ENCODE measurements at places on chromosomes 12 and 14.

DNA sequence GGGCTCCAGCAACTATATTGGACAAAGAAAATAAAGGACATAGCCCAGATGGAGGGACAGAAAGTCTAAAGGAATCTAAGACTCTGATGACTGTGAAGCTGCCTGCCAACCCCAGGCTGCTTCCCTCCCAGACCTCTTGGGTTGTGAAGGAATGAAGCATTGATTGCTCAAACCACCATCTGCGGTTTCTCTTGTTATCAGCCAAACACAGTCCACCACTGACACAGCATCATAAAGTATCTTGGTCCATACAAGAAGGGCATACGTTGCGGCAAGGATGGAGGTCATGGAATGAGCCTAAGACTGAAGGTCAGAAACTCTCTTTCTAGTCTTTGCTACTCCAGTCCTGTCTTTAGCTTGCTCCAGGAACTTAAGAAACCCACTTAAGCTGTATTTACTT, 58.5 kb upstream of the PLXNC1 start:
- no peak for DNase-seq

DNA sequence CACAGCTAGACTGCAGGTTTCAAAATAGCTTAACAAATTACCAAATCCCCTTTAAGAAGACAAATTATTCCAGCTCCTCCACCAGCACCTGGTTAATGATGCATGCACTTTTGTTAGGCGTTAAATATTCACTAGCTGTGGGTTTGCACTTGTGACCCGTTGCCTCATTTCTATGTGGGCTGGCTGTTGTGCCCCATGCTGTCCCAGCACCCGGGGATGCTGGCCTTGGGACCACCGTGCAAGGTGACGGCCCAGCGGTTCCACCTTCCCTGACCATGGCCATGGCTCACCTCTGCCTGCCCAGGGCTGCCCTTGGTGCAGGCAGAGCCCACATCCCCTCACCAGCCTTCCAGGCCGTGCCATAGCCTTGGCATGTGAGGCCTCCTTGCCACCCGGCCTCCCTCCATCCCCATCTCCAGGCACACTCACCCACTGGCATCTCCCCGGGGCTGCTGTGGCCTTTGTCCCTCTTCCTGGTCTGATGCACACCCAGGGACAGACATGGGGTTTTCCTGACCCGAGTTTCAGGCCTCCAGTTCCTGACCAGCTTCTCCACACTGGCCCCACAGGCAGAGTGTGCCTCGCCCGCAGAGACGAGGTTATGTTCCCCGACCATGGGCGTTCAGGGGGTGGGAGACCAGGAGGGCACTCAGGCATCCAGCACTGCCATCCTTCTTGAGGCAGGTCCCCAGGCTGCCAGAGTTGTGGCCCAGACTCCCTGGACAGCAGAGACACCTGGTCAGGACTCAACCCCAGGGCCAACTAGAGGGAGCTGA, 20.3 kb upstream of the C14orf180 start:
- DNase-seq: no peak

GRCh38 chr12:6956021-6956727, 5.0 kb downstream of the PTPN6 start:
- no peak for DNase-seq

DNA sequence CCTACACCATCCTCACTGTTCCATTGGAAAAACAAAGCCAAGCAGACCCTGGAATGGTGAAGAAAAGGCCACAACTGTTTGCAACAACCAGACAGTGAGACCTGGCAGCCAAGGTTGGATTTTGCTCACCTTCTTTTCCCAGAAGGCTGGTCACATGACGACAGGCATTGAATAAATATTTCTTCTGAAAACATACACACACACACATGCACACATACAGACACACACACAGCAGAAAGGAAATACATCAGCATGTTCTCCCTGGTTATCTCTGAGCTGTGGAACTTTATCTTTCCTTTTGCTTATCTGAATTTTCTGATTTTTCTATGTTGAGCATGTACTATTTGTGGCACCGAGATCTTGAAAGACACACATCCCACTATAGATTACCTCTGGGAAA, 38.0 kb upstream of the CCDC60 start:
- no peak for DNase-seq

DNA sequence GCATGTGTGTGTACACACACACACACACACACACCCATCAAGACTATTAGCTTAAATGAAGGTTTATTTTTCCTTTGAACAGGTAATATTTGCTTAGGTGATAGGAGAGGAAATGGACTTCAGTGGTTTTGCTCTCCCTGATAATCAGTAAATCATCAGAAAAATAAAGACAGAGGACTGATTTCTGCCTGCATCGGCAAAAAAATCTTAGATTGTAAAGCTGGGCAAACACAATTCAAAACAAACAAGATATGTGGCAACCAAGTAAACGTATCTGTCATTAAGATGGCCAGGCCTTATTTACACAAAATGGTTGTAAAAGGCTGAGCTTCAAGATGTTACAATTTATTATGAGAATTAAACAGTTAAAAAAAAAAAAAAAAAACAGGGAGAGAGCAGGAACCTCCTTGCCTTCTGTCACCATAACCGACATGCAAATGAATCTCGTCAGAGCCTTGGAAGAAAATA, 31.3 kb downstream of the PRKD1 start:
- DNase-seq: no peak

DNA sequence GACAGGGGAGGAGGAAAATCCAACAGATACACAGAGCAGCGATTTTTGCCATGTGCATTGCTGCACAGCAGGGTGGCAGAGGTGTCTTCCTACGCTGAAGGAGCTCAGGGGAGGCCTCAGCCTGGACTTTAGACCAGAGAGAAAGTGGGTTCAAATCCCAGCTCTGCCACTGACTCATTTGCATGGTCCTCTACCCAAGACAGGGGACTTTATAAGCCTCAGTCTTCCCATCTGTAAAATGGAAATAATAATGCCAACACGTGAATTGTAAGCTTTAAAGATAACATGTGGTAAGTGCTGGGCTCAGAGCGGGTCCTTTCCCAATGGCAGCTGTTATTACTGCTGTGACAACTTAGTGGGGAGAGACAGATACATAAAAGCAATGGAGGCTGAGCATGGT, 62.0 kb downstream of the MAP1LC3B2 start:
- DNase-seq: no peak

DNA sequence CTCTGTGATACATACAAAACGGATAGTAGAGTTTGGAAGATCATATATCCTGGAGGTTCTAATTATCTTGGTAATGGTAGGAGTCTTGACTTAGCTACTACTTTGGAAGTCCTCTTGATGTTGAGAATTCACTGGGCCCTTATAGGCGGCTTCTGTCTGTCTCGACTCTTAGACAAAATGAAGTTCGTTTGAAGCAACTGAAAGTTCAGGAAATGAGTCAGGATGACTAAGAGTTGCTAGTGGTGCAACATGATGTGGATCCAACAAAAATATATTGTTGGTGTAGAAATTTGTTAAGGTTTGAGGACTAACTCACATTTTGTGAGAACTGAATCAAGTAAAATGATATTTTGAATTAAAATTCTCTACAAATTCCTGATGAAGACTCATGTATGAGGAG, 272.7 kb downstream of the AEBP2 start:
- DNase-seq: peak; percentile 38

- DNase-seq: no peak
These were observed 2.2 kb downstream of the TBPL2 start for GRCh38 chr14:55438066-55438683.

- DNase-seq: no peak
These were observed 11.3 kb upstream of the DUSP6 start for GRCh38 chr12:89363582-89363981.

DNA sequence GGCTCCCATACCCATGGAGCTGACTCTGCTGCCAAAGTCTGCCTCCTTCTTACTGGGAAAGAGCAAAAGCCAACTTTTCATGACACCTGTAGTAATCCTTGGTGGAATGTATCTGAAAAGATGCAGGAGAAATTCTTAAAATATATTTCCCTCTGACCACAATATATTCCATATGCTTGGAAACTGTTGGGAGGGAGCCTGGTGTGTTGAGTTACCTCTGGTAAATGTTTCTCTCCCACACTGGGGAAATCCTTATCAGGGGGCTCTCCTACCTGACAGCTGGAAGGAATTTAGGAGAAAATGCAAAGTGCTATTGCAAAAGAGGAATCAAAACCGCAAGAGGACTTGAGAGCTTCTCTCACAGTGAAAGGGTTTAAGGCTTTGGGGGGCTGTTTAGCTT, 139.4 kb downstream of the TBX5 start:
- DNase-seq: no peak

DNA sequence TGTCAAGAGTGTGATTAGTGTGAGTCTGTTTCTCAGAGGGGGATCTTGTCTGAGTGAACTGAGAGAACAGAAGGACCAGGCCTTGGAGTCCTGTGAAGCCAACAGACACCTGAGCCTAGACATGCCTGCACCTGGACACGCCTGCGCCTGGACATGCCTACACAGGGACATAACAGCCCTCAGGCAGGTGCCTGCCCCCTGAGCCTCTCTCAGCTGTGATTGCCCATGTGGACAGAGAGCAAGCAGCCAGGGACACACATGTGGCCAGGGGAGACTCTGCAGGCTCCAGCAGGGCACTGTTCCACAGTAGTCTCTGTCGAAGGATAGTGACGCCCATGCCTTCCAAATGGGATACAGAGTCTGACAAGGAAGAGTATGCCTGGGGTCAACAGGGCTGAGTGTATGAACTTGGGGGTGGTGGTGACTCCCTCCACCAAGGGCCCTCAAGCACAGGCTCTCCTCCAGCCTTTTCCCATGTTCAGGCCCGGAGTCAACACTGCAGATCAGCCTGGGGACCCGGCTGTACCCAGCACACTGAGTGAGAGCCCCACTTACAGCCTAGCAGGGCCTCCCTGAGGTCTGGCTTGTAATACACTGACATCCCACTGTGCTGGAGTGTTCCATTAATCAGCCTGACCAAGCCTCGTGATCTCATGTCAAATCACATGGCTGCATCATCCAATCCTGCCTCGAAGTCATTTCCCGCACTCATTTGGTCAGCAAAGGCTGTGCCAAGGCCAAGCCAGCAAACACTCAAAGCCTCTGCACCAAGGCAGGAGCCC, 173.0 kb downstream of the CALM1 start:
- no peak for DNase-seq

GRCh38 chr12:28882444-28882843, 266.6 kb upstream of the FAR2 start:
- no peak for DNase-seq

DNA sequence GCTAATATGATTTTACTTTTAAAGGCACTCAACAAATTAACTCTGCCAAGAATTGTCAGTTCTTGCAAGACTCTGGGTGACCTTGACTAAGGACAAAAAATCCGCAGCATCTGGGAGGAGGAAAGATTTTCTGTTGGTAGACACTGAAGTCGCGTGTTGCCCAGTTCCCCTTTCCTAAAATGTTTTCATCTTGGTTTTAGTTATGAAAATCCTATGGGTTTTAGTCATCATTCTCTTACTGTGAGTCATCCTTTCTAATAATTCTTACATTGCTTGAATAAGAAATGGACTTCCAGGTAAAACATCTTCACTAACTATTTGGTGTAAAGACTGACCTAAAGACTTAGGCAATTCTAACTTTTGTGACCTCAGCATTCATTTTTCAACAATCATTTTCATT, 9.1 kb downstream of the GSG1 start:
- DNase-seq: no peak

DNA sequence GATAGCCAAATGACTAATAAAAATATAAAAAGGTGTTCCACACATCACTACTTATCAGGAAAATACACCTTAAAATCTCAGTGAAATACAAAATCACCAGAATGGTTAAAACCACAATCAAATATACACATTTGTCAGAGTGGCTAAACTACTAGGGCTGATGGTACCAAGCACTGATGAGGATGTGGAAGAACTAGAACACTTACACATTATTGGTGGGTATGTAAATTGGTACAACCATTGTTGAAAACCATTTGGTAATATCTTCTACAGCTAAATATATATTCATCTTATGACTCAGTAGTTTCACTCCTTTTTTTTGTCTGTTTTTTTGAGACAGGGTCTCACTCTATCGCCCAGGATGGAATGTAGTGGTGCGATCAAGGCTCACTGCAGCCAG, 48.5 kb upstream of the TTC7B start:
- DNase-seq: no peak

GRCh38 chr12:16603260-16603915, 2.6 kb downstream of the LMO3 start:
- DNase-seq: no peak

DNA sequence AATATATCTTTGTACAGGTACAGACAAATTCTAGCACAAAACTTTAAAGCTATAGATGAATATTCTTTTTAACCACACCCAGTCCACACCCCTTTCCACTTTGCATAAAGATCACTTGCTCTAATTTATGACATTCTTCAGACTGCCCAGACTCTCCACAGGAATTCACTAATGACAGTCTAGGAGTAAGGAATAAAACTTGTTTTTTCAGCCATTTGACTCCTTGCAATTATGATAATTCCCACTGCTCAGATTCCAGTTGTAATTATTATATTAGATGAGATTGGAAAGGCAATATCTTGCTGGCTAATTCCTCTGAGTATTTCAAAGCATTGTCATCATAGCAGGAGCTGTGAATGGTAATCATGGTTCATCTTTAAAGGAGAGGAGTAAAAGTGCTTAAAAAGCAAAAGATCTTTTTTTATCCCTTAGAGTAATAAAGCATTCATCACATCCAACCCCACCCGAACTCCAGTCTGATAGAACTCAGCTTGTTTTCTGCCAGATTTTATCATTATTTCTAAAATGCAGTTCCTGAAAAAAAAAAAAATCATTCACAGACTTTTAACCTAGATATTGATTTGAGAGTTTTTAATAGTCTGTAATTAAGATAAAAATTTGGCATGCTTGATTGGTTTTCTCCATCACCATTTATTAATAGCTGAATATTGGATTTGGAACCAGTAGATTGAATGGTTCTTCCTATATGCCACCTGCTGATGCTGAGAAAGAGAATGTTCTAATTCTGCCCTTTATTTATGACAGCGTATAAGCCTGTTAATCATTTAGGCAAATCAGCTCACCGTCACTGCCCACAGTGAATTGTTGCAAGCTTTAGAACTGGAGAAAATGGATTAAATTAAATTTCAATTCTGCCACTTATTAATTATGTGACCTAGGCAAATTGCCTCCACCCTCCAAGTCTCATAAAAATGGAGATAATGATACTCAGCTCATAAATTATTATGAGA, 93.9 kb upstream of the RASSF8 start:
- DNase-seq: no peak

DNA sequence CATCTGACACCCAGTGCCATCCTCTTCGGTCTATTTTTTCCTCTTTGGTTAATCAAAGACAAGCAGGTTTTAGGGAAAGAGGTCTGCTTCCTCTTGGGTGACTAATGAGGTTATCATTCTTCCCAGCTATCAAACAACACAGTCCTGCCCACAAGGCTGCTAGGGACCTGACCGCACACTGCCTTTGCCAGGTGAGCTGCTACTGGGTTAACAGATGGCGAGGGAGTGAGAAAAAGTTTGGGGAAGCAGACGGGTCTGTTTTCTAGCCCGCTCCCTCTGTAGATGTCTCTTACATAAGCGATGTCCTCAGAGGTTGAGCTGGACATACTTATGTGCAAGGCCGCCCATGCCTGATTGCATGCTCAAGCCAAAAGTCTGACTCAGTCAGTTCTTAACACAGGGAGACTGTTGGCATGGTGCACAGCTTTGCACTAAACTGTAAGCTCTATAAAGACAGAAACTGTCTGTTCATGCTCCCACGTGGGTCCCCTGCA, 94.1 kb downstream of the SLC15A4 start:
- DNase-seq: no peak

- DNase-seq: no peak
These were observed 630.2 kb upstream of the NOVA1 start for GRCh38 chr14:27228053-27228452.

- DNase-seq: no peak
These were observed 11.5 kb upstream of the RASSF3 start for GRCh38 chr12:64598831-64599230.

Measured in HFF-Myc (cell line).